ENCODE measurements at places on chromosomes 1 and 21.

DNA sequence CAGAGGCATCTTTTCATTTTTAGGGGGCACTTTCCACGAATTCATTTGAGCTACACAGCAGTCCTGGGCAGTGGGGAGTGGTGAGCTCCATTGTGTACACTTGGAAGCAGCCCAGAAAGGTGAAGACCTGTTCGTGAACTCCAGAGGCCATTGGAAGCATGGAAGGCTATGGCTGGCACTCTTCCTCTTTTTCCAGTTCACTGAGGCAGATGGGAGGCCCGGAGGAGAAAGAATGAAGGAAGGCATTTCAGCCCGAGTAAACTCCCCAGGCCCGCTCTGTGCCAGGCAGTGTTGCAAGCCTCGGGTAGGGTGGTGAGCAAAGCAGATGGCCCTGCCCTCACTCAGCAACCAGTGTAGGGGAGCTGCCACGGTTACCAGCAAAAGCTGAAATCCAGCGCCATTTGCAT is 673 bp upstream of the DHCR24 start:
- peak; percentile 48 for DNase-seq

- DNase-seq: peak; percentile 85
Measured at GRCh38 chr21:44939532-44940115, at the start of gene SLX9. Gene SLX9, plus strand, starts transcription at chr21:44940029. Its CDS starts 29 bp downstream, at chr21:44940058.

DNA sequence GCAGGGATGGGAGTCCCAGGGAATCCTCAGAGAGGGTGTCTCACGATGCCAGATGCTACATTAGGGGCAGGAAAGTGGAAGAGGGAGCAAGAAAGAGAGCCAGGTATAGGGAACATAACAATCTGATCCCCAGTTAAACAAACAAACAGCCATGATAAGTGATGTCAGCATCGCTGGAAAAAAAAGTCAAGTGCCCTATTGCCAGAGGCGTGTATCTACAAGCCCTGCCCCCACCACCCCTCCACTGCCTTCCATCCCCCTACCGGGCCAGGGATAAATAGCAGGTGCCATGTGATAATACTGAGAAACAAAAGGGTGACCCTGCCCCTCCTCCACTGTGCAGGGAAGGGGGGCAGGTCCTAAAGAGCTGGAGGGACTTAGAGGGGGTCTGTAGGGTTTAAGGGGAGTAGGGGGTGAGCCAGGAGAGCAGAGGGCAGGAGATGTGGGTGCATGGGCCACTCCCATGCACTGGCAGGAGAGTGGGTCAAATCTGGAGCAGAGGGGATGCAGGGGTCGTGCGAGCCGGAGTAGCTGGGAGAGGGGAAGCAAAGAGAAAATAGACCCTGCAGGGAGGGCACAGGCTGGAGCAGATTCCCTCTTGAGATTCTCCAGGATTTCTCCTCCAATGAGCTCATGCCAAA is 3.4 kb downstream of the SLC26A9 start:
- peak; percentile 84 for DNase-seq

- no peak for DNase-seq
Measured at GRCh38 chr1:61640531-61641530, 84.1 kb downstream of the TM2D1 start.

- DNase-seq: no peak
Measured at GRCh38 chr1:109539676-109540075, at the start of gene GPR61. Gene GPR61, plus strand, starts transcription at chr1:109539872. Its CDS starts 3,151 bp downstream, at chr1:109543023.

GRCh38 chr1:55316502-55316901 is 101.3 kb upstream of the USP24 start:
- DNase-seq: no peak

DNA sequence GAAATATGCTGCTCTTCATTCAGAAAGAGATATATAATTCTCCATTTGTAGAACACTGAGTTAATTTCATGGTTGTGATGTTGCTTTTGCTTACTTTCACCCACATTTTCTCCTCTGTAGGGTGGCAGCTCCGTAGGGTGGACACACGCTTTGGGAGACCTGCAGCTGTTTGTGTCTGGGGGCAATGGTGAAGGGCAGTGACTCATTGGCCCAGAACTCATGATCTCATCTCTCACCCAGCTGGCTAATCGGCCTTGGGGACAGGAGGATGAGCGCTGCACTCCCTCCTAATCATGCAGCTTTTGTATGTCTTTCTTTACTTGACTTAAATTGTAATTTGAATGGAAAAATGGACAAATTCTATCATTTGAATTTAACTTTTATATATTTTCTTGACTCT is 9.6 kb downstream of the DISC1 start:
- DNase-seq: no peak

DNA sequence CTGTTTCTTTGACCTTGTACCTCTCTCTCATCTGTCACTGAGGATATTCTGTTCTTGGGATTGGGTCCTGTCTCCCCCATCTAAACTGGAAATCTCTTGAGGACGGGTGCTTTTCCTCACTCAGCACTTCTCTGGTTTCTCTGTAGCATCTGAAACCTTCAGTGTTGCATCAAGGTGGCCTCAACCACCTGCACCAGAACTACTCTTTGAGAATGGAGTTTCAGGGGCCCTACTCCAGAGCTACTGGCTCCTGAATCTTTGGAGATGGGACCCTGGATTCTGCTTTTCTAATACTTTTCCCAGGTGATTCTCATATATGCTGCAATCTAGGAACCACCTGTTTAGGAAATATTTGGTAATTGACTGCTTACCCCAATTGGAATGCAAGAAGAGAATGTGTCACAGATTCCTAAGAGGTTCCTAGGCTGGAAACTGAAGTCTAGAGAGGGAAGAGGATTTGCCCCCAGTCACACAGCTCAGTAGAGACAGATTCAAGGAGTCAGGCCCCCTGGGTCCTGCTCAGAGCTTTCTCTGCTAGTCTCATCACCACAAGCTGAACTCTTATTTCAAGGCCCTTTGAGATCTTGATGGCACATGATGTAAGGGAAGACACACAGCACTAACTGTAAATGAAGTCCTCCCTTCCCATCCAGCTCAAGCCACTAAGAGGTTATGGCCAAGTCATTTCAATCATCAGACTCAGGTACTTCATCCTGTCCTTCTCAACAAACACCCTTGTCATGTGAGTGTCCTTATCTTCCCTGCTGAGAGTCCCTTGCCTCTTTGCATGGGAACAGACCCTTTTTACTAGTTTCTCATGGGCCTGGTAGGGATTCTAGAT is 48.7 kb downstream of the EIF2D start:
- DNase-seq: no peak

DNA sequence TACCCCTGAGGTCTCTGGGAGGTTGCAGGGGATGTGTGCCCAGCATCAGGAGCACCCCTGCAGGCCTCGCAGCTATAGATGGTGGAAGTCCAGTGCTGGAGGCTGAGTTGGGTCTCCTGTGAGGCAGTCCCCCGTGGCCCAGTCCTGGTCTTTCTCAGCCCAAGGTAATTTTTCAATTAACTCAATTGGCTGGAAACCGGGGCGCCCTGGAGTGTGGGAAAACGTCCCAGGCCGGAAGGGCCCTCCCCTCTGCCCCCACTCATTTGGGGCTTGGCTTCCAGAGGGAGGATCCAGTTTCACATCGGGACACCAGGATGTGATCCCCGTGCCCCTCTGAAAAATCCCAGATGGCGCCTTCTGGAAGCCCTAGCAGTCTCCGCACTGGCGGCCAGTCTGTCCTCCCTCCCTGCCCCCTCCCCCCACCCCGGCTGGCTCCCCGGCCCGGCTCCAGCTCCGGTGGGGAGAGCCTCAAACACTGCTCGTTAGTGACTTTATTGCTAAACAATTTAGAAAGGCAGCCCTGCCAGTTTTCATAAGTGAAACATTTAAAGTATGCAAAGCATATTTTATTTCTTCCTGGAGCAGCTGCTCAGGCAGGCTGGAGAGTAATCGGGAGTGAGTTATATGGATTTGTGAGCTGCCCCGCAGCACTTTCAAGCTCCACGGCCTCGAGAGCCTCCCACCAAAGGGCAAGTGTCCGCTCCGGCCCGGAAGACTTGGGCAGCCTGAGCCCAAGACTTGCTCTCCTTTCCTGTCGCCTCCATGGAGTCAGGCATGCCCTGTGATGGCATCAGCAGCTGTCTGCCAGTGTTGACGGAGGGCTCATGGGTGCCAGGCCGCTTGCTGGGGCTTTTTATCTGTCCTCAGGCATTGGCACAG is 208.2 kb upstream of the TMEM51 start:
- DNase-seq: no peak

- DNase-seq: no peak
Measured at GRCh38 chr1:76543495-76543894, 323.8 kb upstream of the ST6GALNAC5 start.

DNA sequence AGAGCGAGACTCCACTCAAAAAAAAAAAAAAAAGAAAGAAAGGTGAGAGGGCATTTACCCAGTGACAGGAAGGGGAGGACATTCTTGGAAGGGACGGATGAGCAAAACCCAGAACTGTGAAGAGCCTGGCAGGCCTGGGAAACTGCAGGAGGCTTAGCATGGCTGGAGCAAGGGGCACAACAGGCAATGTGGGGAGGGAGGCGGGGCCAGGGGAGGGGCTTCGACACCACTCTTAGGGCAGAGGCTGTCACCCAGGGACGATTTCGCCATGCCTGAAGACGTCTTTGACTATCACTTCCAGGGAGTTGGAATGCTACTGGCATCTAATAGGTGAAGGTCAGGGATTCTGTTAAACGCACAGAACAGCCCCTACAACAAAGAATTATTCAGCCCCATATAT is 184.0 kb downstream of the HUNK start:
- DNase-seq: no peak

- DNase-seq: no peak
Measured at GRCh38 chr21:35212393-35213127, 163.5 kb upstream of the RUNX1 start.

DNA sequence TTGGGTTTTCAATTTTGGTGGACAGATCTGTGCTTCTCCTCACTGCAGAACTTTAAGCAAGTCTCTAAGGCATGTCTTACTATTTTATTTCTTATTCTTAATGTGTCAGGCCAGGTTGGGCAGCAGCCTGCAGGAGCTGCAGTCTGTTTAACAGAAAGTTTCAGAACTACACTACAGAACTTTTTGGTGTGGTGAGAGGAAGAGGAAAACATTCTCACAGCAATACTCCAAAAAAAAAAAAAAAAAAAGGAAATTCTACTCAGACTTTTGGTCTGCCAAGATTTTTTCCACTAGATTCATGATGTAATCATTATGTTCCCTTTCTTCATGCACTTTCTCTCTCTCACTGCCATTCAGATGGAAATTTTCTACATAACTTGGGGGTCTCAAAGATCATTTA is 255.2 kb downstream of the COL11A1 start:
- DNase-seq: no peak

GRCh38 chr1:48061162-48062136 is 64.3 kb upstream of the TRABD2B start:
- peak; percentile 62 for DNase-seq

GRCh38 chr1:55483523-55483922 is 268.4 kb upstream of the USP24 start:
- DNase-seq: no peak

DNA sequence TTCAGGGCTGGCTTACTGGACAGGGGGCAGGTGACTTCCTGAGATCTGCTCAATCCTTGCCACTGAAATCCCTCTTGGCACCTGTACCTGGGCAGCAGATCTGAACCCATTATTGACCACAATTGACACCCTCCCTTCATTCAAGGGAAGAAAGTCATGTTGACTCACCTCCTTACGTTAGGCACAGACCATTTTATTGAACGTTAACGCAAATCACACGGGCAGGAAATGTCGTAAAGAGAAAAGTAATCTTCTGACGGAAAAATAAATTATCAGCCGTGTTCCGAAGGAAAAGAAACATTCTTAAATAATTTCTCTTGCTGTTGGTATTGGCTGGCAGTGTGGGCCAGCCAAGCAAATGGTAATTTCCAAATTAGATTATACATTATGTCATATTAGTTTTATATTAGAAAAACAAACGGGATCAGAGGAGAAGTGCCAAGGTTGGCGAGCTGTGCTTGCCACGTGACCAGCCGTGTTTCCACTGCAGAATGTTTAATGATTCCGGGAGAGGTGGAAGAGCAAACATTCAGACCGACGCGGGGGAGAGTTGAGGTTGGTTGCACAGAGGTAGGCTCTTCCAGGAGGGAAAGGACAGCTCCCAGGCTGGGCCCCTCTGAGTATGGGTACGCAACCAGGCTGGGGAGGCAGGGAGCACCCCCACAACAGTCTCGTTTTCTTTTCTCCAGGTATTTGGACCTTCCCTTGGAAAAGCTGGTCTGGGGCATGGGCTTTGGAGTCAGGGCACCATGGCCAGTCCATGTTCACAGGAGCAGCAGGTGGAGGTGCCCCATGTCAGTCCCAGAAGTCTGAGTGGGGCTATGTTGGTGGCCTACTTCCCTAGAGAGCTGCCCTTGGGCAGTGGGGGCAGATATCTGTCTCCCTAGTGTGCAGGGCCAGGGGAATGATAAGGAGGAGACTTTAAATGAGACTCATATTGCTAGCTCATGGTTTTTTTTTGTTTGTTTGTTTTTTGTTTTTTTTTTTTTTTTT is 121.1 kb downstream of the FOXD2 start:
- peak; percentile 55 for DNase-seq

GRCh38 chr1:2788506-2789163 is 12.9 kb downstream of the TTC34 start:
- no peak for DNase-seq

GRCh38 chr1:17119076-17119772 is at the start of gene PADI2:
Gene PADI2, minus strand, starts transcription at chr1:17119451. Its CDS starts 80 bp downstream, at chr1:17119371.
- DNase-seq: peak; percentile 92

GRCh38 chr1:34245967-34246366 is 69.3 kb downstream of the C1orf94 start:
- DNase-seq: no peak

- no peak for DNase-seq
Measured at GRCh38 chr1:212514782-212515181, 82.1 kb downstream of the NENF start.

- no peak for DNase-seq
Measured at GRCh38 chr1:221794079-221794670, 52.3 kb upstream of the DUSP10 start.

DNA sequence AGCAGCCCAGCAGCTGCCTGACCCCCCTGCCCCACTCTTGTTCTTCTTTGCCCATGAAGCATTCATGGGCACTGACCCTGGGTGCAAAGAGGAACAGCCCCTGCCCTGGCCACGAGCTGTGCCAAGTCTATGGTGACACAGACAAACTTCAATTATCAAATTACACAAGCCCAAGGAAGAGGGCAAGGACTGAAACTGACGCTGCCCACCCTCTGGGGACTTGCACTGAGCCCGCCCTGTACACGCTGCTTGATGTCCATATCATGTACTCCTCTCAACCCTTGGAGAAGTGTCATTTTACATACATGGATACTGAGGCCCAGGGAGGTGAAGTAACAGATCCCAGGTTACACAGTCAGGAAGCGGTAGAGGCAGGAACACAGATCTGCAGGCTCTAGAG is 32.1 kb downstream of the NKAIN1 start:
- DNase-seq: no peak

DNA sequence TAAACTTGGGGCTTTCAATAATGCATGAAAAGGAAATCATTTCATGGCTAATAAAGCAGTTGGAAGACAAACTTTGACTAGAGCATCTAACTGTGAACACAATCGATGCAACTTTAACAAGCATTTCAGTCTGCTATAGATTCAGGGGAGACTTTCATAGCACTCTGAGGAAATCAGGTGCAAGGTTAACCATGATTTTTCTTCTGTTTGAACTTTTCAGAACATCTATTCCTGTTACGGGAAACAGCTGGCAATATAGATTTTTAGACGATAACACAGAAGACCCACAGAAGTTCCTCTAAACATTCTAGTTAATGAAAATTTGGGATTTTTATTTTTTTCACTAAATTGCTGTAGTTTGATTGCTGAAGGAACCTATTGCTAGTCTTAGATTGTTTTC is 177.3 kb downstream of the TRIM33 start:
- no peak for DNase-seq

Measured in RWPE1 (cell line).